ENCODE measurements at places on chromosomes 2 and 18.

DNA sequence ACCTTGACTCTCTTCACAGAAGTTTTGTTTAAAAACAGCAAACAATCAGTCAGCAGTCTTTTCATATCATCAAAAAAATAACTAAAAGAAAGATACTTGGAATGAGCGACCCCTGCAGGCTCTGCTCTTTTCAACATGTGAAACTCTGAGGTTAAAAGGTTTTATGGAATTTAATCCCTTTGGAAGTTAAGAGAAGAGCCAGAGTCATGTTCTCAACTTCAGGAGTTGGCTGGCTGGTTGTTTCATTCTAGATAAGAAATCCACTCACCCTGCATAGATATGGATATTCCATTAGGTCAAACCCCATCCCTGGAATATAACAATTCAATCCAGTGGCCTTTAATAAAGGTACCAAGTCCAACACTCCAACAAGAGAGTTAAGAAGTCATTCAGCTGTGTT lies 115.6 kb upstream of the RMDN2 start:
- no peak for DNase-seq

DNA sequence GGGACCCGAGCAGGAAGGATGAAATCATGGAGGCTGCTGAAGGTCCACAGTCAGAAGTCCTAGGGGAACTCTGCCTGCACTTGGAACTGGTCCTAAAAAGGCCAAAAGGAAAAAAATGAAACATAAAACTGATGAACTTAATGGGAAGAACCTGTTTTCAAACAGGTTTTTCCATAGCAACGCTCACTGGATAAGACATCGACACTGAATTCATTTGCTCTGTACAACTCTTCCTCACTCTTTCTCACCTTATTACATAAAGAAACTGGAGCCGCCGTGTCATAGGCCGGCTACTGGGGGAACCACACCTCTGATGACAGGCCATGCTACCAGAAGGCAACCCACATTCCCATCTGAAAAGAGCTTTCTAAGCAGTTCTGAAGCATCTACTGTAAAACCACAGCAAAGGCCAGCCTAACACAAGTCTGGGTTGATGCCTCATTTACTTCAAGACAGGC lies 83.6 kb downstream of the FARSB start:
- no peak for DNase-seq

GRCh38 chr2:231593666-231594065 lies 1.0 kb downstream of the TEX44 start:
- DNase-seq, result no peak

DNA sequence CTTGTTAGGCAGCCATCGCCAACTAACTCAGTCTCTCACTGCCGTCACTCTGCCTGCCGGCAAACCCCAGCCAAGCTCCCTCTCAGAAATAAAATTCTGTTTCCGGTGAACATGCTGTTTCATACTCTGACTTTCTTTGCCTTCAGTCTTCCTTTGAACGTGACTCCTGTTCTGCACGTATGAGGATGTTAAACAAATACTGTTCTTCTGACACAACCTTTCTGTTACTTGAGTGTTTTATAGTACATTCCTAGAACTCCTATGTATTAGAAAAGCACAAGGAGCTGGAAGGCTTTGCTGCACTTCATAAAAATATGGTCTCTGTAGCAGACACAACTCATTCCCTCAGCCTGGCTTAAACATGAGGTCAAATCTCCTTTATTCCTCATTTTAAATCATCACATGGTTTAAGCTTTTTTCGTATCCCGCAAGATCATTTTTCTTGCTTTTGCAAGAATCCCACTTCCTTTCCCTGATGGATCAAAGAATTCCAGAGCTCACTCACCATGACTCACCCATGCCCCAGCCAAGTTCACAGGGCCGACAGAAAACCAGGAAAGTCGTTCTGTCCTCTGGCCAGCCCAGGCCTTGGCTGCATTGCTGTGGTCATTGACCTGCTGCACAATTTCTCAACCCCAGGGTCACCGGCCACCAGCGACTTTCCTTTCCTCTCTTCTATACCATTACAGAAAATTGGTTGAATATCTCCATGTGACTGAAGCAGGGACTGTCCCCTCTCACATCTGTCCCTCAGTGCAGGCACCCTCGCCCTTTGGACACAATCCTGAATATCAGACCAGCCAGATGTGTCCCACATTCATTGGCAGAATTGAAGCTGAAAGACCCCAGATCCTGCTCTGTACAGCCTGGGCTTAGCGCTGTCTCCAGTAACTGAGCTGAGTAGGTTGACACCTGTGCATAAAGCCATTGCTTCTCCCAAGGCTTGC lies 183.1 kb upstream of the ARL4C start:
- DNase-seq, result no peak

- DNase-seq, result no peak
Observed at GRCh38 chr2:30769481-30769780, 37.8 kb downstream of the CAPN13 start.

- DNase-seq, result no peak
Observed at GRCh38 chr2:20532634-20533437, 86.0 kb downstream of the RHOB start.
